ENCODE measurements at places on chromosomes 1 and 21.

GRCh38 chr1:107879346-107879745 lies 85.6 kb downstream of the VAV3 start:
- no peak for DNase-seq

DNA sequence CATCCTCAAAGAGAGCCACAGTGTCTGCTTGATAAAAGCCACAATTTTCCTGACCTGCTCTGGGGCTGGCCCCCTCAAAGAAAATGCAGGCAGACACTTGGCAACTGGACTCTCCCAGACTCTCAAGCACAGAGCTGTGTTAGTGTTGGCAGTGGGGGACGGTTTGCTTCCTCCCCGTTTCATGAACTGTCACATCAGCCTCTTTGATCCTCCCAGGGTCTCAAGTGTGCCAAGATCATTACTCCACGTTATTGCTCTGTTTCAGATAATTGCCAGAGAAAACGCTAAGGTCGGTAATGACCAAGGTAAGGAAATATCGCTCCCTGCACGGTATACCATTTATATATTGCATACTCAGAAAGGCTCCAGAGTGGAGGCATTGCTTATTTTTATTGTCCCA lies 138.8 kb downstream of the NTMT2 start:
- no peak for DNase-seq

GRCh38 chr1:2375923-2376260 lies 15.5 kb downstream of the MORN1 start:
- no peak for DNase-seq

DNA sequence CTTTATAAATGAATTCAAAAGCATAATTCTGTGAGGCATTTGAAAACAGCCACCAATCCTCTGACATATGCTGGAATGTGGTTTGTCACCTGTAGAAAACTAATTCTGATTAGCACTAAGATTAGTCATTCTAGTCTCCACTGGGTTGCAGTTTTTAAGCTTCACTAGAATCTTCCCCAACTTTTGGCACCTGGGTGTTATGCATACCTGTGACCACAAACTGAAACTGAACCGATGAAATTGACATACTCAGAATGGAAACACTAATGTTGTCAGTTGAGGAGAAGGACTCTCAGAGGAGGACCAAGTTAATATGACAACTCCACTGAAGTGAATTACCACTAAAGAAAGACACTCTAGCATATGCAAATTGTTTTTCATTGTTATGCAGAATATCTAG lies 285.8 kb upstream of the NEGR1 start:
- no peak for DNase-seq

GRCh38 chr1:201933840-201934430 lies 12.4 kb downstream of the LMOD1 start:
- DNase-seq = no peak

DNA sequence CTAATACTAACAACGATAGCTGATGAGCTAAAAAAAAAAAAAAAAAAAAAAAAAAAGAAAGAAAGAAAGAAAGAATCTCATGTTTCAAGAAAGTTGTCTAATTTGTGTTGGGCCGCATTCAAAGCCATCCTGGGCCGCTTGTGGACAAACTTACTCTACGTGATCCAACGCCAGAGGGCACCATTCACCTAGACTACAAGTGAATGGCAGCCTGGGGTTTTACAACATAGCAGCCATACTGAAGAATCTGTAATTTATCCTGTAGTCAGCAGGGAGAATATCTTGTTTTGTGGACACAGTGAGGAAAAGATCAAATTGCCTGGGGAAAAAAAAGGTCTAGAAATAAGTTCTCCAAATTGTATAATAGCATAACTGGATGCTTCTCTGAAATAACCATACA lies 47.0 kb downstream of the CYP2J2 start:
- peak; percentile 65 for DNase-seq

GRCh38 chr1:11652203-11652780 lies 1.9 kb downstream of the FBXO2 start:
- no peak for DNase-seq

DNA sequence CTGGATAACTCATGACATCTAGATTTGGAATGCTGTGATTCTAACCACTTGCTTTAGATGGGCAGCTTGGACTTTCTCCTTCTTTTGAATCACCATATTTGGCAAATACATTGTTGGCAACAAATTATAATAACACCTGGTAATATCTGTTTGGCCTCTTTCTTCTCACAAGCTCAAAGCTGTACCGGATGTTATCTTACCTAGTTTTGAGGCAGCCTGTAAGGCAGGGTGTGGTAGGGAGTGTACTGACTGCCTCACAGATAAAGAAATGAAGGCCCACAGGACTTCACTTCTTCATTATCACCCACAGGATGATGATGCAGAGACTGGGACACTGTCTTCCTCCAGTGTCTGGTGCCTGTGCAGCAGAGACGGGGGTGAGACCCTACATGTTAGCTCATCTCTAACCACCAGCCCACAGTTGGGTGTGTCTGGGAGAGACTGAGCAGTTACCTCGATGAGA lies 28.5 kb downstream of the TUFT1 start:
- DNase-seq = no peak

GRCh38 chr1:108858230-108858950 lies 1.5 kb upstream of the AKNAD1 start:
- no peak for DNase-seq

All from left ventricle myocardium superior (tissue), 1 donor.